Activated naive CD4-positive, alpha-beta T cell treated with anti-CD3 and anti-CD28 coated beads, Interleukin-2, amount 10 ng/mL, durations not matched to agents 7 days and 5 days (primary cell): ENCODE measurements at places on chromosomes 1 and 21.

- no peak for DNase-seq
Observed at GRCh38 chr21:28106370-28106890, 886.2 kb downstream of the LTN1 start.

- no peak for DNase-seq
Observed at GRCh38 chr1:3170561-3171453, 101.8 kb downstream of the PRDM16 start.

- no peak for DNase-seq
Observed at GRCh38 chr1:89005286-89006151, 13.1 kb upstream of the KYAT3 start.

- no peak for DNase-seq
Observed at GRCh38 chr1:230240446-230241086, 173.5 kb downstream of the GALNT2 start.

DNA sequence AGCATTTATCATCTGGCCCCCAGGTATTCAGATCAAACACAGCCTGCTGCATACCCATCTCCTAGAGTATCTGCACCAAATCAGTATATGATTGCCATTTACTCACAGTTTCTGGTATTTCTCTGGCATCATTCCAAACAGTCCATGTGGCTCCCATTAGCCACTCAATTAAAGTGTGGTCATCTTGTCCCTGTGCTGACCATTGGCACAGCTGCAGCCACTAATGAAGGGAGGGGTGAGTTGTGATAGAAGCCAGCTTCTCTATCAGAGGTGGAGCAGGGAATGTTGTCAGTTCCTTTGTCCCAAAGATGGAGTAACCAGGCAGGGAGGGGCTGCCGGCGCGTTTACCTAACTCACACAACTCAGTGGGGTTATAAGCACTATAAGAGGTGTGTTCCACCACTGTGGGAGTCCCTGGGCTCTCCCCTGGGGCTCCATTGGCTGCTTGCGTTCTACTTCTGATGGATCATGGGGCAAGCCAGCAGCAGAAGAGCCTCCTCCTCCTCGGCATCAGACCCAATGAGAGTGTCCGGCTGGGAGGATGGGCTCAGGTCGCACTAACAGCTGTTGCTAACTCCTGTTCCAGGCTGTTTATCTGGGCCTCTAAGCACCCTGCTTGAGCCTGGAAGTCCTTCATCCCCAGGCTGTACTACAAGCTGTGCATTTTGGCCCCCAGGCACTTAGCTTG, 108.6 kb downstream of the GDAP2 start:
- DNase-seq, result no peak

DNA sequence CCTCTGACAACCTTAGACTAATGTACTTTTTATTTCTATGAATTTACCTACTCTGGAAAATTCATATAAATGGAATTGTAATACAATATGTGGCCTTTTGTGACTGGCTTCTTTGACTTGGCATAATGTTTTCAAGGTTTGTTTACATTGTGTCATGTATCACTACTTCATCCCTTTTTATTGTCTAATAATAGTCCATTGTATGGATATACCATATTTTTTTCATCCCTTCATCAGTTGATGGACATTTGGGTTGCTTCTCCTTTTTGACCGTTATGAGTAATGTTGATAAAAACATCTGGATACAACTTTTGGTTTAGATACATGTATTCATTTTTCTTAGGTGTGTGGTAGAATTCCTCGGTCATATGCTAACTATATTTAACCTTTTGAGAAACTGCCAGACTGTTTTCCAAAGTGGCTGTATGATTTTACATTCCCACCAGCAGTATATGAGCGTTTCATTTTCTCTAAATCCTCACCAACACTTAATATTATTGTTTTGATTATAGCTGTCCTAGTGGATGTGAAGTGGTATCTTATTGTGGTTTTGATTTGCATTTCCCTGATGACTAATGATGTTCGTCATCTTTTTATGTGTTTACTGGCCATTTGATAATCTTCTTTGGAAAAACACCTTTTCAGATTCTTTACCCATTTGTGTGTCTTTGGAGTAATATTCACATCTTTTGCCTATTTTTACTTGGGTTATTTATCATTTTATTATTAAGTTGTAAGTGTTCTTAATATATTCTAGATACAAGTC, 3.5 kb downstream of the RO60 start:
- no peak for DNase-seq

DNA sequence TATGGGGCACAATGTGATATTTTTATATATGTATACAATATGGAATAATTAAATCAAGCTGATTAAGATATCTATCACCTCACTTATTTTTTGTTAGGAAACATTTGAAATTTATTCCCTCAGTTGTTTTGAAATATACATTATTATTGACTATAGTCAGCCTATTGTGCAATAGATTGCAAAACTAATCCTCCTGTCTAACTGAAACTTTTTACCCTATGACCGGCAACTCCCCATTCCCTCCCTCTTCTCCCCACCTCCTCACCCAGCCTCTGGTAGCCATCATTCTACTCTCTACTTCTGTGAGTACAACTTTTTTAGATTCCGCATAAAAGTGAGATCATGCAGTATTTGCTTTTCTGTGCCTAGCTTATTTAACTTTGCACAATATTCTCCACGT, 117.7 kb upstream of the SGIP1 start:
- no peak for DNase-seq

DNA sequence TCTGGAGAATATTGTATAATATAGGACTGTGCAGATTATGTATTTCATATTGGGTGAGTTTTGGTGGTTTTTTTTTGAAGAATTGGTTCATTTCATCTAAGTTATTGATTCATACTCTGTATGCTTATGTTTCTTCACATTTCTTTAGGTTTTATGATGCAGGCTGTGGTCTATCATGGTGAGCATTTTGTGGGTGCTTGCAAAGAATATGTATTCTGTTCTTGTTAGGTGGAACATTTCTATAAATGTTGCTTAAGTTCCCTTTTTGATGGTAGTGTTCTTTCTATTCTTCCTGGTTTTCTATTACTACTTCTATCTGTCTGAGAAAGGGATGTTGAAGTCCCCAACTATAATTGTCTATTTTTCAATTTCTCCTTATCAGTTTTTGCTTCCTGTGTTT, 42.6 kb downstream of the PKN2 start:
- no peak for DNase-seq

DNA sequence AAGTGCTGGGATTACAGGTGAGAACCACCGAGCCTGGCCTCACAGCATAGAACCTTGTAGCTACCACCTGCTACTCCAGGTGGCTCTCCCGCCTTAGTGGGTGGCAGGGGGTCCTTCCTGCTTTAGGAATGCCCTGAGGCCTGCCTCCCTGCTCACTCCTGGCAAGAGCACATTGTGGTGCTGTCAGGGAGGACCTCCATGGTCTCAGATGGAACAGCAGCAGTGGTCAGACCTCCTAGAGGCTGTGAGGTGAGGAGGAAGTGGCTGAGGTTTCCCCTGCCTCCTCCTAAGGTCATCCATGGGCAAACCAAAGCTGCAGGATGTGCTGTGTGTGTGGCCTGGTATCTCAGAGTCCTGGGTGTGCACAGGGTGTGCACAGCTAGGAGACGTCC, 6.7 kb downstream of the SOX13 start:
- DNase-seq, result no peak

DNA sequence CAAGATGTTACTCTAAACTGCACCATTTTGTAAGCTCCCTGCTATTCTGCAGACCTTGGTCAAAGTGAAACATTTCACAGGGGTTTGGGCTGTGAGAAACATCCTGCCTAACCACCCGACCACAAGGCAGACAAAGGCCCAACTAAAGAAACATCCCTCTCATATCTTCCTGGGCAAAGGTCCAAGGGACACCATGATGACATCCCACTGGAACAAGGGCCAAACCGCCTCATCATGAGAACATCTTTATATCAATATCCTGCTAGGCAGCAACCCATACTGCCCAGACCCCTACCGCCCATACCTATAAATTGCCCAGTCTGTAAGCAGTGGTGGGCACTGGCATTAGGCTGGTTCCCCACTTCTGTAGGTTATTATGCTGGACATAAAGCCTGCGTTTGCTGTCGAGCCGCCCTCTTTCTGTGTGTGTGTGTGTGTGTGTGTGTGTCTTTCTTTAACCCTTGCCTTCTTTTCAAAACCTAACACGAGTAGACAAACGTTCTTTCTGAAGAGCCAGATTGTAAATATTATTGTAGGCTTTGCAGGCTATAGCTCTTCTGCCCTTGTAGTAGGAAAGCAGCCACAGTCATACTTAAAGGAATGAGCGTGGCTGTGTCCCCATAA, 1.0 kb upstream of the PPIE start:
- DNase-seq, result no peak

- no peak for DNase-seq
Observed at GRCh38 chr1:53131590-53131938, 10.9 kb downstream of the SLC1A7 start.
